ELF-1 (cell line): ENCODE measurements at places on chromosomes 7 and 10.
A peak's percentile ranks its signal among the peaks of the same experiment; 100 is the strongest.

DNA sequence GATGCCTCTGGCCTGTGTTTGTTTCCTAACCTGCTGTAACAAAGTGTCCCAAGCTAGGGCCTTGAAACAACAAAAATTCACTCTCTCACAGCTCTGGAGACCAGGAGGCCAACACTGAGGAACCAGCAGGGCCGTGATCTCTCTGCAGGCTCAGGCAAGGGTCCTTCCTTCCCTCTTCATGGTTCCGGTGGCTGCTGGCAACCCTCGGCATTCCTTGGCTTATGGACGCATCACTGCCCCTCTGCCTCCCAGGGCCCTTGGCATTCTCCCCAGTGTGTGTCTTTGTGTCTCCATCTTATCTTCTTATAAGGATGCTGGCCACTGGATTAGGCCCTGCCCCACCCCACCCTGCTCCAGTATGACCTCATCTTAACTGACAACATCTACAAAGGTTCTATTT lies 17.0 kb downstream of the CNPY1 start:
- DNase-seq, result no peak

GRCh38 chr7:31688372-31688771 lies 1.4 kb downstream of the PPP1R17 start:
- DNase-seq, result no peak

DNA sequence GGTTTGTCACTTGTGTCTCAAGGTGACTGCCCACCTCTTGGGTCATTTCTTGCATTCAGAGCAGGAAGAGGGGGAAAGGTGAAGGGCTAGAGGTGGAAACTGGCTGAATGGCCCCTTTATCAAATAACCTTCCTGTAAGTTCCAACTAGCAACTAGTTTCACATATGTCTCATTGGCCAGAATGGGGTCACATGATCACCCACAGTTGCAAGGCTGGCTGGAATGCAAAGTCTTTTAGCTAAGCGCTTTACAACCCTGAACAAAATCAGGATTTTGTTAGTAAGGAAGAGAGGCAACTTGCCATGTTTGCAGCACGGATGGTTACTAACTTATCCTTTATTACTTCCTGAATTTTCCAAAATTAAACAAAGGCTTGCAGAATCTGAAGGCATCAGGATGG lies 156.3 kb downstream of the EMX2 start:
- DNase-seq, result no peak

DNA sequence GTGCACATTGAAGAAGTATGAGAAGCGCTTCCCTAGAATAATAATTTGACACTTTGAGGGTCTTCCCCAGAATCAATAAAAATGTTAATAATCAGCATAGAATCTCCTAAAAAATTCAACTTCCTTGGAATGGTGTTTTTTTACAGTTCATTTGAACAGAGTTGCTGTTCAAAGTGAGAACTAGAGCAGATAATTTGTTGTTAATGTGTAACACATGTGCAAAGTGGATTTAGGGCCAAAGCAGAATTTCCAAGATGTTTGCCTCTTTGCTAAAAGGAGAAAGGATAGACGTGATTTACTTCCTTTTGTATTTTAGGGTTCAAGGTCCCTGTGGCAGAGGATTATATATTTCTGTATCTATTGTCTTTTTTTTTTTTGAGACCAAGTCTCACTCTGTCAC lies 73.8 kb downstream of the ZNF277 start:
- no peak for DNase-seq

DNA sequence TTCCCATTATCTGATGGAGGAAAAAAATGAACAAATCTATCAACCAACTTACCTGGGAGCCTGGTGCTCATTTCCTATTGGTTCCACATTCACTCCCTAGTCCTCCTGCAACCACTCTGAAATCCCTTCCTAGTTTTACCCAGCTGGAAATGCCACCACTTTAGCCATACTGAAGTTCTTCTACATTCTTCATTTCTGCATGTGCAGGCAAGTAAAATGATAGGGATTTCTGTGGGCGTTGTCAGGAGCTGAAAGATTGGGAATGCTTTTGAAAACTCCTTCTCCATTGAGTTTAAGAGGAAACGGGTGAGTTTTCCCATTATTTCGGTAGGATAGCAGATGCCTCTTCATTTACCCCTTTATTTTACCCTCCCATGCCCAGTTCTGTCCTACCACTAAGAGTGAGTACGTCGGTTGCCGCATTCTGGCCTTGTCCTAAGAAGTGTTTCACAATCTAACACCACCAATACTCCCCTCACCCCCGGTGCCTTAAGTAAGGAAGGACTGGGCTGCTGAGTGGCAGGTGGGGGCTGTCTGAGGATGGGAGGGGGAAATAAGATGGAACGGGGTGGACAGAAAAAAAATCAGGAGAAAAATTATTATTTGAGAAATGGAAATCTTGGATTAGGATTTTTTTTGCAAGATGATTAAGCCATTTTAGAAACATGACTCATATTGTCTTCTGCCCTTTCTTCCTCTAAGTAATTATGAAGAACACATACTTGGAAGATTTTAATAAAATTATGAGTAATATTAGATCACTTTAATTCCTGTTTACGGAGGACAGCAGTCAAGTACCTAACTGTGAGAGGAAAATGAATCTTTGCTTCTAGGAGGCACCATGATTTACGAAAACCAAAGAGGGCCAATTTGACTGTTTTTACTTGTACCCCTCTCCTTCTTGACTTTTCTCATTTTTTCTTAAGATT lies 13.2 kb upstream of the TAS2R60 start:
- no peak for DNase-seq

DNA sequence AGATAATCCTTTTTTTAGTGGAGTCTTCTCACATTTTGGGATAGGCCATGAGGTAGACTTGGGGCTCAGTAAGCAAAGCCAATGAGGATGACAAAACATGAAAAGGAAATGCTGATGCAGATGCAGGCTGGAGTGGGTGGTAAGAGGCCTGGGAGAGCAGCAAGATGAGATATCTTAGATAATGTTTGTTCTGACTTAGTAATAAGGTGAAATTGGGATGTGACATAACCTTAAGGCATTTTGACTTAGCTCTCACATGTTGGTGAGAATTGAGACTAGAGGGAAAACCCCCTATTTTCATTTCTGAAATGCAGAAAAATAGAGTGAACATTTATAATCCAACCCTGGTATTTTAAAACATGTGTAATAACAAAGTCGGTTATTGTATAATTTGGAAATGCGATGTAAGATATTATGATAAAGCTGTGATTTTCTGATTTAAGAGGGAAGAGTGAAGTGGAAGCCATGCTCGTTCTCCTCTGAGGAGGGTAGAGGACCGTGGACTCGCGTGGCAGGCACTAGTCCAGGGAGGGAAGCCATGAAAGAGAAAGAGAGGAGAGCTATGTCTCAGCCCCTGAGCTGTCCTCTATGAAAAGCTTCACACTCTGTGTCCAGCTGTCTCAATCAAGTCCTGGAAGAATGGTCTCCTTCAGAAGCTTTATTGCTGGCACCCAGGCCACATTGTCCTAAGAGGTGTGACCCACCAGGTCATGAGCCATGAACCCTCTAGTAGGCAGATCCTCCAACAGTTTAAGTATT lies 57.3 kb downstream of the ST7 start:
- DNase-seq, result no peak

GRCh38 chr7:108135446-108136190 lies 5.5 kb upstream of the LAMB4 start:
- no peak for DNase-seq

GRCh38 chr10:3980144-3980543 lies 195.1 kb upstream of the KLF6 start:
- DNase-seq, result no peak

GRCh38 chr7:158651968-158652565 lies 52.5 kb downstream of the NCAPG2 start:
- no peak for DNase-seq

- DNase-seq, result no peak
Measured at GRCh38 chr7:155316427-155317113, 18.9 kb downstream of the INSIG1 start.

GRCh38 chr10:73872190-73872710 lies 2.1 kb downstream of the CAMK2G start:
- peak; percentile 45 for DNase-seq

DNA sequence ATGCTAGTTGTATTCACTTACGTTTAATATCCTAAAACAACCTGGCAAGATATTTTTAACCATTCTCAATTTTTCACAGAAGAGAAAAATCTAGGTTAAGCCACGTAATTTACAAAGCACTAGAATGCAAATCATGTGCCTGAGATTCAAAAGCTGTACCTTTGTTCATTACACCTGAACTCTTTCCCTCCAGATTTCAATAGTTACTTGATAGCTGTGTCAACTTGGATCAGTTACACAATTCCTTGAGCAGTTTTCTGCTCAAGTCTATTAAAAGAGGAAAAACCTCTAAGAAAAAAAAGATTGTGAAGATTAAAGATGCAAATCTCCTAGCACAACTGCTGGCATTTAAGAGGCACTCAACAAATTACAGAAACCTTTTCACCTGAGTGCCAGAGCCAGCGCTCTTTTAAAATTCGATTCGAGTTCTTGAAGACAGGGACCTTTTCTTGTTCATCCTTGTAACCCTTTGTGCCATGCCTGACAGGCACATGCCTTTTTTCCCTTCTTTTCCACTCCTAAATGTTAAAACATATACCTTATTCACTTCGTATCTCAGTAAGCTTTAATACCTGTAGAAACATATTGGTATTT lies 886 bp downstream of the NSUN6 start:
- DNase-seq, result no peak

DNA sequence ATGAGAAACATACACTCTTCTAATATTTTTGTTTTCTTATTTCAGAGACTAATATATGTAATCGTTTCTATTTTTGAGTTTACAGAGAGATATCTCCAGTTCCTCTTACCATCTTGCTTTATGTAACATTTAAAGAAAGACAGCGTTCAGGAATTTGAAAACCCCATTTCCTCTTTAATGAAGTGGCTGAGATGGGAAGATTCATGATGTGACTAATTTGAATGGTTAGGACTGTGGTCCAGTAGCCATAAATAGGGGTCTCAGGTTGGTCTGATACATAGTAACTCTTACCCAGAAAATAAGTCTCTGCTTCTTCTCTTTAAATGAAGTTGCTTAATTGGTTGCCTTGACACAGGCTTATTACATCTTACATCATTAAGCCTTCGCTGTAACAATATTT lies 6.9 kb downstream of the KMT2E start:
- no peak for DNase-seq
